ENCODE measurements at places on chromosomes 13 and 19.

- no peak for DNase-seq
Observed at GRCh38 chr19:16594681-16595091, 22.5 kb upstream of the SLC35E1 start.

DNA sequence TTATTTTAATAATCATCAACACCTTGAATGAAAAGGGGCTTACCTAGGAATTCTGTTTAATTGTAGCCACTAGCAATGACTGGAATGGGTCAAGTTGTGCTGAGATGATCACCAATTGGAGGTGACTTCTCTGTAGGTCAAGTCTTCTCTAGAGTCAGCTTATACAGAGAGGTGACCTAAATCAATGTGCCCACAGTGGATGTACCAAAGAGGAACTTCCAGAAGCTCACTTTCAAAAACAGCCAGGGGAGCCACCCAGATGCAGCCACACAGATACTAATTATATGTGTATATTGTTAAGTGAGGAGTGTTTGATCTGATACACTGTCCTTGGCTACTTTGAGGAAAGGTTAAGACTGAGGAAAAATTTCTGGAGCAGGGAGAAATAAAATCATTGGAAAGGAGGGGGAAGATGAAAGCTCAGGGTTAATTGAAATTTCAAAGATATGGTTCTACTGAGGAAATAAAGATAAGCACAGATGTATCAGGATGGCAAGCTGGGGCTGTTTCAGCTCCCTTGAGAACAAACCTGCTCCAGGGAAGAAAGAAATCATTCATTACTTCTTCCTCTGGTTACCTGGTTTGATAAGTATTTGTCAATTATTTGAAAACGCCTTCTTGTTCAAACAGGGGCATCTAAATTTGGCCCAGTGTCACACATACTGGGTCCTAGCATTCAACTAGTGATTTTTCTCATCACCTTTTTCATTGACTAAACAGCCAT is 5.1 kb downstream of the GPR183 start:
- no peak for DNase-seq

- no peak for DNase-seq
Observed at GRCh38 chr13:79919091-79919490, 421.8 kb downstream of the SPRY2 start.

- no peak for DNase-seq
Observed at GRCh38 chr13:46348961-46349360, 38.1 kb downstream of the RUBCNL start.

DNA sequence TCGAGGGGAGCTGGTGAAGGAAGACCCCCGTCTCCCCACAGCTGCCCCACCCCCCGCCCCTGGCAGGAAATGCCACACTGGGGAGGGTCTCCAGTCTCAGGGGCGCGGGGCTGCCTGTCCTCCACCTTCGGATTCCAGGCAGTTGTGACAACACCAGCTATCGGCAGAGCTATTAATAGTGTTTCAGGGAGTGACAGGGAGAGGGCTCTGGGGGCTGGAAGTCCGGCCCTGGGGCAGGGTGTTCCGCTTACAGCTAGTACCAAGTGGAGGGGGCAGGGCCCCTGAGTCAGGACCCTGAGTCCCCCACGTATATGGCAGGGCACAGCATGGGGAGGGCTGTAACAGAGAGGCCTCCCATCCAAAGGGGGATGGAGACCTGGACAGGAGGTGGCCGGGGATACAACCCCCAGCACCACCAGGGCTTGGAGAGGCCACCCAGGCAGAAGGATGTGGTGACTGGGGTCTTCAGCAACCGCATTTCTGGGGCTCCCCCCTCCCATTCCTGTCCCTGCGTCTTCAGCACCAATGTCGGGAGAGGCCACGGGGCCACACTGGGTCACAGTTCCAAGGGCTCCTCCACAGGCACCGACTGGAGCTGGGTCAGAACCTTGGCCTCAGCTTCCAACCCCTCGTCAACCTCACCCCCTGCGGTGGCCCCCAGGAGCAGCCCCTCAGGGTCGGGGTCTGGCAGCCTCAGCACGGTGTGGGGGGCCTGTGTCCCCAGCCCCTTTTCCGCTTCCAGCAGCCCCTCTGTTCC is 3.9 kb downstream of the SIX5 start:
- no peak for DNase-seq

GRCh38 chr19:49987159-49987698 is 26.3 kb upstream of the SIGLEC11 start:
- DNase-seq: peak; percentile 12

DNA sequence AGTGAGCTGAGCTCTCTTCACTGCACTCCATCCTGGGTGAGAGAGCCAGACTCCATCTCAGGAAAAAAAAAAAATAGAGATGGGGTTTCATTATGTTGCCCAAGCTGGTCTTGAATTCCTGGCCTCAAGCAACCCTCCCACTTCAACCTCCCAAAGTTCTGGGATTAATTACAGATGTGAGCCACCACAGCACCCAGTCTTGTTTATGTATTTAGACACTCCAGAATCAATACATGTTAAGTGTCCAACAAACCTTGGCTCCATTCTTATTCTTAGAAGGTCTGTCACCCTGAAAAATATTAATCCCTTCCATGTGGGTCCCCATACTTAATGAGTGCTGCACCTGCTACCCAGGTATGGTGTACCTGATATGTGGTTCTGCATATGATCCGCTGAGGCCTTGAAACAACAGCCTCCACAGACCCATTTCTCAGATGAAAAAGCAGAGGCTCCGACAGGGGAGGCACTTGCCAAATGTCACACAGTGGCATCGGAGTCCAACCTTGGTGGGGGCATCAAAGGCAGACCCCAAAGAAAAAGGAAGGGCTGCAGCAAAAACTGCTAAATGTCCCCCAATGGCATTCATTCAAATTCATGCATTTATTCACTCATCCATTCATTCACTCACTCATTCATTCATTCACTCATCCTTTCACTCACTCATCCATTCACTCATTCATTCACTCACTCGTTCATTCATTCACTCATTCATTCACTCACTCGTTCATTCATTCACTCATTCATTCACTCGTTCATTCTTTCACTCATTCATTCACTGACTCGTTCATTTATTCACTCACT is 16.7 kb downstream of the TICAM1 start:
- no peak for DNase-seq

DNA sequence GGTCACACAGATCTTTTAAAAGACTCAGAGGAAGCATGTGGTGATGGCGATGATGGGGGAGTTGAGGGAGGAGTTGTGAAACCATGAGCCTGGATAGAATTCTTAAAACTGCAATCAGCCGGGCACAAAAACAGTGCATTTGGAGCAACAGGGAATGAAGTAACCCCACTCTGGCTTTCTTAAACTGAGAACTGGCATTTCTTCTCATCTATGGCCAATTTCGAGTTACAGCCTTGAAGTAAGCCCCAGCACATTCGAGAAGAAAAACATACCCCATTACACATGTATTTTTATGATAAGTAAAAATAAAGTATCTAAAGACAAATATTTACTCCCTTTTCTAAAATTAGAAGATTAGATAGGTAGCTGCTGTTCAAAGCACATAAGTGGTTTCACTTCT is 70.1 kb downstream of the DCLK1 start:
- DNase-seq: no peak

DNA sequence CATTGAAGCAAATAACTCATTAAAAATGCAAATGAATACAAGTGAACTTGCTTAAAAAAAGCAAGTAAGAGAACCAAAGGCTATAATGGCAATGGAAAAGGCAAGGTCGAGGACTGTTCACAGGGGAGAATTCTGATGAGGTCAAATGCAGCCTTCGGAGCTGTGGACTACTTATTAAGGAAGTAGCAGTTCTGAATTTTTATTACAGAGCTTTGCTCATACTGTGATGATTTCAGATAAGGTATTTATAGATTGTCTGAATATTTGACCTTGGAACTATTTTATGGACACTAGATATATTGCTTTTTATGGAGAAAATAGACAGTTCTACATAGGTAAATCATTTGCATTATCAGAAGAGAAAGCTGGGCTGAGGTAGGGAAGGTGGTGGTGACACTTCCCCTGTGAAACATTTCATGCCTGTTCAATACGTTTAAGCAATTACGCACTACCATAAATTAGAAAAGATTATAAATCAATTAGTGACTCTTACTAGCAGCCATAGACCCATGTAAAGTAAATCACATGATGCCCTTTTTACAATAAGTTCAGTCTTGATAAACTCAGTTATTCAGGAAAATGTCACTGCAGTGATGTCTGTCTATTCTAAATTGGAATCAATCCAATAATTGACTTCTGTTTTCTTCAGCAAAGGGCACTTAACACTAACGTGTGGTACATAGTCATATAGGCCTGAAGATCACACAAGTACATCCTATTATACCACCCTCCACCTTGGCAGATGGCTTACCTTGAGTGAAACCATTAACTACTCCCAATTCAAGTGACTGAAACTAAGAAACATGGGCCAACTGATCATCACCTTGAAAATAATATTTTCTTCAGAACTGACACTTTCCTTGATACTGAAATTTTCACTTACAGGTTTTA is 260.0 kb downstream of the KLF12 start:
- DNase-seq: no peak

- no peak for DNase-seq
Observed at GRCh38 chr13:20544201-20544923, 18.7 kb upstream of the CRYL1 start.

- DNase-seq: peak; percentile 55
Observed at GRCh38 chr19:29411113-29411581, 114.6 kb upstream of the VSTM2B start.

DNA sequence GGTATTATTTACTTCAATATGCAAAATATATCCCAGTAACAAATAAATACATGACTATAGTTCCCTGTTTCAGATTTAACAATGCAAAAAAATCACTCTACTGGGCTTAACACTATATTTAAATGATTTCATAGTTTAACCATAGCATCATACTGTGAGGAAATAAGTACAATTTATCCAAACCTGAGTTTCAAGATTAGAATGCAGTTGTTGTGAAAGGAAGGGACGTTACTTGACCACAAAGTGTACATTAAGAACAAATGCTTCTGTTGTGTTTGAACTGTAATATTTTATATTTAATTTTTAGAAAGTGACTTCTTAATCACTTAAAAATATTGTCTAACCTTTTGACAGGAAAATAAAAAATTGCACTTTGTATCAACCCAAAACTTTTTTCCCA is 1747.9 kb upstream of the SPRY2 start:
- DNase-seq: no peak

DNA sequence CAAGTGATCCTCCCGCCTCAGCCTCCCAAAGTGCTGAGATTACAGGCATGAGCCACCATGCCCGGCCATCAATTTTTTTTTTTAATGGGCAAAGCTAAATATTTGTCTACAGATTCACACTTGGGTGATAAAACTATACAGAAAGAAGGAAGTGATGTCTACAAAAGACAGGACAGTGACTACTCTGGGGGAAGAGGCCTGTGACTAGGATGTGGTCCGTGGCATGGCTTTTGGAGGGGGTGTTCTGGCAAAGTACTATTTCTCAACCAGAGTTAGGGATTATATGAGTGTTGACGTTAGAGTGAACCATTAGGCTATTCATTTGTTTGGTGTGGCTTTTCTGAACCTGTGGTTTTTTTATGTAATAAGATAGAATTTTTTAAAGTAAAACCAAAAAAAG is 42.7 kb downstream of the INSR start:
- no peak for DNase-seq

- no peak for DNase-seq
Observed at GRCh38 chr19:54257116-54257480, at the start of gene LILRB5. Gene LILRB5, minus strand, starts transcription at chr19:54257273. Its CDS starts 80 bp downstream, at chr19:54257193.

DNA sequence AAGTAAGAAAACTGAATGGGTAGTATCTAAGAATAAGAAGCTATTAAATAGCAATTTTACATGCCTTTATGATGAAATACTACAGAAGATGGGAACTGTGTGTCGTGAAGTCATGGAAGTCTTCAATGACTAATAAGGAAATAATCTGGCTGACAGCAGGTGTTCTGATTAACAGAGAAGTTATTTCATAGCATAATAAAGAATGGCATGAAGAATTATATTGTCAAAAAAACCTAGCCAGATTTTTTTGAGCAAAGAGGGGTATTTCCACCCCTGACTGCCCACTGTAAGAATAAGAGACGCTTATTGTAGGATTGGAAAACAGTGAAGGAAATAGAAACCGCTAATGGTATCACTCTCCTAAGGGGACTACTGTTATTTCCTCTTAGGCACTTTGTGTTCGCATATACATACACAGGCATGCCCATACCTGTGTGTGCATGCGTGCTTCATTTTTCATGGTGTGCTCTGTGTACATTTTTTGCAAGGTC is 318.8 kb downstream of the SHISA2 start:
- DNase-seq: no peak

- DNase-seq: no peak
Observed at GRCh38 chr19:872266-872951, 12.9 kb downstream of the CFD start.

- DNase-seq: no peak
Observed at GRCh38 chr13:112641456-112642089, 48.3 kb upstream of the ATP11A start.

DNA sequence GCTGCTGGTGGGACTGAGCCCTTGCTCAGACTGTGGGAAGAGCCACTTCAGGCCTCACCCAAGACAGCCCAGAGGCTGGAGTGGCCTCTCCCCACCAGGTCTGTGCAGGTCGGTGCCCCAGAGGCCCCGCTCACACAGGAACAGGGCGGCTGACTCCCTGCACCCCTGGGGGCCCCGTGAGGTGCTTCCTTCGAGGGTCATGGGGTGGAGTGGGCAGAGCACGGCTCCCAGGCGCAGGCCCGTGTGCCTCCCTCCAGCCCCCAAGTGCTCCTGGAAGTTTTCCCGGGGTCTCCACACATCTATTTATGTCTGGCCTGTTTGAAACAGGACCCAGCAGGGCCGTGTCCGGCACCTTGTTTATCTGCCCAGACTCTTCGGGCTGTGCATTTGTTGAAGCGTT is 9.5 kb upstream of the TMEM255B start:
- no peak for DNase-seq

DNA sequence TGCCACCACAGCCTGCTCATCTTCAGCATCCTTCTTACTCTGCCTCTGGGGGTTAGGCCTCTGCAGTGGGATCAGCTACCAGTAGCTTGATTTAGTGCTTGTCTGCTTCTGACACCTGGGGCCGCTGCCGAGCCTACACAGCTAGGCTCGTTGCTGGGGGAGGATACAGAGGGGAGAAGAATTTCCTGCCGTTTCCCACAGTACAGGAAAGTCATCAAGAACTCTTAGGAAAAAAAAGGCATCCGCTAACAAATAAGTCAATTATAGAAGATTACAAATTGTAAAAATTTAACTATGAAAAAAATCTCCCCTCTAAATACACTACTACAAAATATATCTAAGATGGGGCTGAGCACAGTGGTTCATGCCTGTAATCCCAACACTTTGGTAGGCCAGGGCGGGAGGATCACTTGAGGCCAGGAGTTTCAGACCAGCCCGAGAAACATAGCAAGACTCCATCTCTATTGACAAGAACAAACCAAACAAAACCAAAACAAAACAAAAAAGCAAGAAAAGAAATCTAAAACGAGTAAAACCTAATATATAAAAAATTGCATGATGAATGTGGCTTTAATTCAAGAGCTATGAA is 26.7 kb downstream of the LATS2 start:
- DNase-seq: no peak
